ENCODE measurements at places on chromosomes 5 and 9.

DNA sequence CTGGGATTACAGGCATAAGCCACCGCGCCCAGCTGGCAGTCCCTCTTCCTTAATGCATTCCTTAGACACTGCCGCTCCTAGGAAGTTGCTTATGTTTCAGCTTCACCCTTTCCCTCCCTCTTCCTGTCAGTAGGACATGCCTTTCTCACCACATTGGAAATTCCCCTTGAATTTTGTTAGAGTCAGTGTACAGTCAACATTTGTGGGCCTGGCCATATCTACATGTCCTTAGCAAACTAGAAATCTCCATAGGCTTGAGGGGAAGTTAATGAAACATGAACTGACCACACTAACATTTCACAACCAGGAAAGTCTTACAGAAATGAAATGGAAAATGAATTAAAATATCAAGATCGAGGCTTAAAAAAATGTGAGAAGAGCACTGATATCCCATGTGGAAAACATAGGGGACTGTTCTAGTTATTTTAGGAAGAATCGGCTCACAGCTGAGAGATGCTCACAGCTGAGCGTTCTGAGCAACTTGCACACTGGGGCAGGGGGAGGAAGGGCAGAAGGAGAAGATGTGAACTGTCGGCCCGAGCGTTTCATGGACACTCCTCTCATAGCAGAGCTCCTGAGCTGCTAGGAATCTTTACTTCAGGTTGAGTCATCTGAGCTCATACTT lies 21.1 kb upstream of the LVRN start:
- peak; percentile 95 for DNase-seq

- DNase-seq = no peak
These were observed 126.7 kb upstream of the SHB start for GRCh38 chr9:38195737-38196161.

DNA sequence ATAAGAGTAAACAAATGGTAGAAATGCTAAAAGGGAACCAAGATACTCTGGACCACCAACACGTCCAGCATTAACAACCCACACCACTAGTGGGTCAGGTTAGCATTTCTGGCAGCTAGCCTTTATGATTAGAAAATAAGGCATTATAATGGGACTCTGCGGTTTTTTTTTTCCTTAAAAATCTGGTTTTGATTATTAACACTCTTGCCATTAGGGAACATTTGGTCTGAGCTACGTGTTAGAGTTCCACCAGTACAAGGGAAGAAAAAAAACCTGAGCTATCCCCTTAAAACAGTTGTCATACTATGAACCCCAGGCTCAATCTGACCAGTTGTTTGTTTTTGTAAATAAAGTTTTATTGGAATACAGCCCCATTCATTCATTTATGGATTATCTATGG lies 110.4 kb downstream of the NTRK2 start:
- DNase-seq = peak; percentile 74

- peak; percentile 97 for DNase-seq
These were observed 204.8 kb upstream of the HAPLN1 start for GRCh38 chr5:83925321-83925954.

DNA sequence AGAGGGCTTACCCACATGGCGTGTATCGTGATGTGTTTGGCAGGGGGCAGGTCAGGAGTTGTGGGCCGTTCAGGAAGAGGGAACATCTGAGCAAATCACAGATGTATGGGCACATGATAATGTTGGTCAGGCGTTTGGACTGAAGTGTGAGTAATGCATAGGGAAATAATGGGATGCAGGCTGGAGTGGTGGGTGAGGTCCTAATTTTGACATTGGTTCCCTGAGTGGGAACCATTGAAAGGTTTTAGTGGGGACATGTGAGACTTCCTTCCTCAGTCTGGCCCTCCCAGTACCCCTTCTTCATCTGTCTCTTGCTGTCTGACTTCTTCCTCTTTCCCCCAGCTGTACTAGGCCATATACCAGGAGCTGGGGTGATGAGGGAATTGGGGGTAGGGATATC lies 7.6 kb downstream of the OTULIN start:
- DNase-seq = no peak

- DNase-seq = no peak
These were observed 10.5 kb downstream of the CSF1R start for GRCh38 chr5:150075806-150076205.

- peak; percentile 56 for DNase-seq
These were observed 82.6 kb upstream of the FST start for GRCh38 chr5:53397845-53398244.

DNA sequence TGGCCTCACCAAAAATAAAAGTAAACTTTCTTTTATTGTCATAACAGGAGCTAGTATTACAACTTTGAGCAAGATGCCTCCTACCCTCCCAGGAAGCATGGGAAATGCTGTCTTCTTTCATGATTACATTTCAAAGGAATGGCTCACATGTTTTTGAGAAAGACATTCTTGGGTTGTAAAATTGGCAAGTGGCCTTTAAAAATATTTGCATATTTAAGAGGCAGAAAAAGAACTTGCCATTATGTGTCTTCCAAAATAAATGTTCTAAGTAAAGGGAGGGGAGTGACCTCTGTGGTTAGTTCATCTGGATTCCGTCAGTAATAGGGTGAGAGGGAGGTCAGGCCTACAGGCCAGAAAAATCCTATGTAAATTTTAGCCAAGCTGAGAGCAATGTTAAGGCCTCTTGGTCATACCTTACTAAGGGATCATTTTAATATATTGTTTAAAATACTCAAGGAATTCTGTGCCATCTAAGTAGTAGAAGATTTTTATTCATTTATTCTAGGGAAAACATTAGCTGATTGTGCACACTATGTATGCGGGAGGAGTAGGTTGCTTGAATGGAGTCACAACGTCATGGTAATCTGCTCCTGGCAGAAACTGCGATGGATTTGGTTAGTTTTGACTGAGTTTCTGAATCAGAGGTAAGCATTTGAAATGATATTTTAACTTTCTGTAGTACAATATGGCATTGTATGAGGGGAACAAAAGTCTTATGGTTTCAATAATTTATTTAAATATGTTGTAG lies 1485.7 kb upstream of the CDH9 start:
- peak; percentile 95 for DNase-seq

DNA sequence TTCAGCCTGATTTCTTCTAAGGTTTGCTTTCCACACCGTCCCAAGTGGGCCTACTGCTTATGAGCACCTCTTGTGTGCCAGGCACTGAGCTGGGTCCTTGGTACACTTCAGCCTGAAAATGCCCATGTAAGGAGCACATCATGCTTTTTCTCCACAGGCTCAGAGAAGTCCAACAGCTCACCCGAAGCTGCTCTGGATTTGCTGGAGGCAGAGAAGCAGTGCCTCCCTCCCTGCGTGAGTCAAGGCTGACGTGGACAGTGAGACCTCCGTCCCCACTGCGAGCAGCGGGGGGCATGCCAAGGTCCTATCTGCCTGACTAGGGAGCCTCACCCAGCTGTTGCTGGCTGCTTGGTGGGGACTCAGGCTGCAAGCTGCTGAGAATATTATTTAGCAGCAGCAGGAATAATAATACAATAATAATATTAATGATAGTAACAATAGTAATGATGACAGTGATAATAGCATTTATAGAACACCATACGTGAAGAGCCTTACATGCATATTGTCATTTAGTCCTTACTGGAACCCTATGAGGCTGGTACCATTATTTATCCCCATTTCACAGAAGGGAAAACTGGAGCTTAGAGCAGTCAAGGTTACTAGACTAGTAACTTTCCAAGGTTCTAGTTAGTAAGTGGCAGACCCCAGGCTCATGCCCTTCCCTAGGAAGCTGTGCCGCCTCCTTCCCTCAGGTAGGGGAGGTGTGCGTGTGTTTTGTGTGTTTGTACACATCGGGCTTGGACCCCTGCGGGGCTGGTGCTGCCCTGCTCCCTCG lies 194.8 kb downstream of the HSPA4 start:
- DNase-seq = no peak

- no peak for DNase-seq
These were observed 143.0 kb downstream of the ADAMTS6 start for GRCh38 chr5:65338606-65339151.

DNA sequence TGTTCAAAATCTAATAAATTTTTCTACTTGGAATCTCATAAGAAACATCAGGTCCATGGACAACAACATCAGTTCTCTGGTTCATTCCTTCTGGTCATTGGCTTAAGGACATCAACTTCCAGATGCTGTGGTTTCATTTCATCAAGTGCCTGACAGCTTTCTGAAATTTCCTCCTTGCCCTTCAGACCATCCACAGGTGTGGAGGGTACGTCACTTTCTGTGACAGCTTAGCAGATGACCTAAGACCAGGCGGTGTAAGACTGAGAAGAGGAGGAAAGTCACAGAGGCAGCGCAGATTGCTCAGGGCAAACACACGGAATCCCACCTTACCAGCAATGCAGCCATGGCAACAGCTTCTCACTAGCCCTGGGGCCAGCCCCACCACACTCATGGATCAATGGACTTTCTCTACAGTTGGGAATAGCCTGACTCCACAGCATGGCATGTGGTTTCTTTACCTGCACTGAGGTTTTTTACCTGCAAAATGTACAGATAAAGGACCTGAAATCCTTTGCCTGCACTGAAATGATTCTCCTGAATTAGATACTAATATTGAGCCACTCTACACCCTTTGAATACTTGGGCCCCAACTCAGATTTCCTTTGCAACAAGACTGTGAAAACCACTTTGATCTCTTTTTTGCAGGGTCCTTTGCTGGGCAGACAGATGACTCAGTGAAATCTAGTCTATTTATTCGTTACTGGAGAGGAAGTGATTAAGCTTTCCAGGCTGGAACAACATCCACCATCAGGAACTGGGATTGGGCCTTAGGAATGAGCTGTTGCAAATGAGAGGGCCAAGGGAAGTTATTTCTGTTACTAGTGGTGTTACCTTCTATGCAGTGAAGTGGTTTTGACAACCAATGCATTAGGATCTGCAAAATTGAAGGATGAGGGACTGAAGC lies 26.9 kb downstream of the TICAM2 start:
- DNase-seq = peak; percentile 79

DNA sequence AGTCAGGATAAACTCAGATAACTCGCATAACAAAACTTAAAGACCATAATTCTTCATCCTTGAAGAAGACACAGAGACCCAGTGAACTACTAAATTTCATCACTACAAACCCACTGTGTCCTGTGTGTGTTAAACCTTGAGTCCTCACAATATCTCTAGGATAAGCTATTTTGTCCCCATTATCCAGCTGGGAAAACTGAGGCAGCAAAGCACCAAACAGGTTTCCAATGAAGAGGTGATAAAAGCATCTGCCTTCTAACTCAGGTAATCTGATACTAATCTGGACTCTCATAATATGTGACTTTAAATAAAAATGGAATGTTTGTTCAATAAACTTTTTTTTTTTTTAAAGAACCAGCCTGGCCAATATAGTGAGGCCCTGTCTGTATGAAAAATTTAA lies 62.7 kb upstream of the PPP2CA start:
- no peak for DNase-seq

GRCh38 chr9:90680534-90680933 lies 37.9 kb upstream of the DIRAS2 start:
- no peak for DNase-seq

All from fibroblast of skin of abdomen (primary cell).